Activated T-cell treated with anti-CD3 and anti-CD28 coated beads for 4 hours (primary cell): ENCODE measurements at places on chromosomes 7 and 10.

DNA sequence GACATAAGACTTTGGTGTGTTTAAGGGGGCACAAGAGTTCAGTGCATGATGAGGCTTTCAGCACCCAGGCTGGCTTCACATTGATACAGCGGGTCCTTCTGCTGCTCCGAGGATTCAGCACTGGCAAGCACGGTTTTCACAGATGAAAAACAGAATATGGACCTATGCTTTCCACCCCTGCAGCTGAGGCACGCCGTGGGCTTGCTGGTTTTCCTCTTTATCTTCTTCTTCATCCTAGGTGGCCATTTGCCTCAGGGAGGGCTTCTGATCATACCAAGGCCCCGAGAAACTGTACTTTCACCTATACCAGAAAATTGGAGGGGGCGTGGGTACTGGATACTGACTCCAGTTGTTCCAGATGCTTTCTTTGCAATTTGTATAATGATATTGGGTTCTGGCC lies 277.1 kb upstream of the ZNF32 start:
- DNase-seq: no peak

GRCh38 chr7:152857272-152857671 lies 97.7 kb downstream of the ACTR3B start:
- no peak for DNase-seq

- DNase-seq: no peak
Observed at GRCh38 chr10:101934686-101935305, 91.2 kb upstream of the KCNIP2 start.

DNA sequence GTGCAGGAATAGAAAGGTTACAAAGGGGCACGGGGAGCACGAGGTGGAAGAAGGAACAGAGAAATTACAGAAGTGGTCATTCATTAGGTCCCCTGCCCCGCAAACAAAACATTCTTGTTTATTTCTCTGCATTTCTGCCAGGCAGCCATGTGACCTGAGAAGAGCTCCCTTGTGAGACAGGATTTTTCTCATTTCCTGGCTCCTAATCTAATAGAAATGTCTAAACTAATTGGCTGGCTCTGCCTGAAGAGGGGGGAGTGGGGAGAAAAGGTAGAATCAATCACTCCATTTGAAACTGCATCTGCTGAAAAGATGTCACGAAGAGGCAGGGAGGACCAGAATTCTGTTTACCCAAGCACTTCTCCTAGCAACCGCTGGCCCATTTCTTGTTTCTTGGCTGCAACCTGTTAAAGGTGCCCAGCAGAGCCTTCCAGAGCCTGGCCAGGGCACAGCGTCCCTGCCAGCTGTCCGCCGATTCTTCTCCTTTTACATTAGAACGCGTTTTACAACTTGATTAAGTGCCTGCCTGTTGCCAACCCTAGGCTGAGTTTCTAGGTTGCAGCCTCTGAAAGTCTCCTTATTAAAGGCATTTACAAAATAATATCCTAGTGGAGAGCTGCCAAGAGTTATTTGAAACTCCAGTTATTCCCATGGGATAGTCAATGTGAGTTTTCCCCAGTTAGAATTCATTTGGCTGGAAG lies 1227.6 kb downstream of the TYW1 start:
- DNase-seq: no peak

- no peak for DNase-seq
Observed at GRCh38 chr7:78777829-78778228, 675.6 kb downstream of the MAGI2 start.

- no peak for DNase-seq
Observed at GRCh38 chr10:112565434-112566053, 118.5 kb downstream of the VTI1A start.

GRCh38 chr10:70958396-70958795 lies 70.0 kb upstream of the PCBD1 start:
- no peak for DNase-seq

DNA sequence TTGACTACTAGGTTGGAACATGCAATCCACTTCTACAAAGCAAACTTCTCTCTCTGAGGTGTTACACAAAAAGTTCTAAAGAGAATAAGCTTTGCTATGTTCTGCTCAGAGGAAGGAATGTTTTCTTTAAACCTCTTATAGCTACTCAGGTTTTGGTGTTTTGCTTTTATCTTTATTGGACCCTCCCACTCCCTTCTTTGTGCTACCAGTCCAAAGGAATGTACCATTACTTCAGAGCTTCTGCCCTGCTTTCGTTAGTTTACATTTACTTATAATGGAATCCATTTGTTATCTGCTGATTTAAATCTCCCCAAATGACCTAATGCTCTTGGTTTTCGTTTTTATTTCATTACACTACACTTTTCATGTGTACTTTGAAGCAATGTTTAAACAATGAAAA lies 154.9 kb downstream of the ATE1 start:
- DNase-seq: no peak

DNA sequence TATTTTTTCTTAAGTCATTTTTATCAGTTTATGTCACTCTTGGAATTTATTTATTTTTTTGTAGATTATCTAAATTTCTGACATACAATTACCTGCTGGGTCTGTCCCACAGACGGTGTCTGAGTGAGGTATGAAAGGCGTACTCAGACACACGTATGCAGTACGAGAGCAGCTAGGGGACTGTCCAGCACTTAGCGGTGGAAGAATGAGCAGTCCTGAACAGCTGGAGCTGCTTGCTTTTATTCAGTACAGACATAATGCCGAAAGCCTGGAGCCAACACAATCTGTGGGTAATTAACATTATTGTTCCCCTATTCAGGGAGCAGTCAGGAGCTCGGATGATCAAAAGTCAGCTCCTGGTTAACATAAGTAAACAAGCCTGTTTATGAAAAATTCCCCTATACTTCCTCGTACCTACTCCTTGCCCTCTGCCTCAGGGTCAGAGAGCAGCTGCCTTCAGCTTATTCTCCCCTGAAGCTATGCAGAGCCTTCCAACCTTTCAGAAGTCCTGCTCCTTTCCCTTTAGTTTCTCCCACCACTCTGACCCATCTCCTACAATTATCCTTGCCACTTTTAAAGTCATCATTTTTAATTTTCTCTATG lies 488.0 kb upstream of the POM121L12 start:
- DNase-seq: no peak

- DNase-seq: no peak
Observed at GRCh38 chr7:254337-255037, 35.5 kb upstream of the FOXL3 start.

DNA sequence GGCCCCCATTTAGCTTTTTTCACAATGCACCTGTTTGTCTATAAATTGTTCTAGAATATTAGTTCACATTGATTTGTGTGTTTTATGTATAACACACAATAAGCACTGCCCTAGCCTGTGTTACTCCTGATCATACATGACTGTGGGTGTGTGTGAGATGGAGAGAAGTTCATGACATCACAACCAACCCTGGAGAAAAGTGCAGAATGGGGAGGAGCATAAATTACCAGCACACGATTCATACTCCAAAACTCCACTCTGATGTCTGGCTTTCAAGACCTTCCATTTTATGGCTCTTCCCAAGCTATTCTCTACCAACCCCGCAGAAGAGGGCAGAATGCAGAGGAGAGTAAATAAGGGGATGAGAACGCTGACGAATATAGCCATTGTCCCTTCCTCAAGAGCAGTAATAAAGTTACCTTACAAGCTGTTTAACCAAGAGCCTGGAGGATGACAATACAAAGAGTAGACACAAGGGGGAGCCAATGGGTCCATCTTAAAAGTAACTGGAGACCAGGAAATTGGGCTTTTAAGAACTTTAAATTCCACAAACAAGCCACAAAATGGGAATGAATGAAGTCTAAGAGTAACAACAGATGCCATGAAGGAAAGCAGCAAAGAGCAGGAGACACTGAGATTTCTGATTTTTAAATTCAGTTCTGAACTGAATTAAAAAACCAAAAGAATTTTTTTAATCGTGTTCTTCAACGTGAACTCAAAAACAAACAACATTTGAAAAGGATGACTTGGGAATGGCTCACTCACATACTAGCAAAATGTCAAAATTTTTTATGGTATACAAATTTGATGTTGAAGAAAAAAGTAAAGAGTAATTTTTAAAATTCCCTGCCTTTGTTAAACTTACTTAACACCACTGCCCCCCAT lies 159.6 kb downstream of the PARD3 start:
- DNase-seq: no peak

DNA sequence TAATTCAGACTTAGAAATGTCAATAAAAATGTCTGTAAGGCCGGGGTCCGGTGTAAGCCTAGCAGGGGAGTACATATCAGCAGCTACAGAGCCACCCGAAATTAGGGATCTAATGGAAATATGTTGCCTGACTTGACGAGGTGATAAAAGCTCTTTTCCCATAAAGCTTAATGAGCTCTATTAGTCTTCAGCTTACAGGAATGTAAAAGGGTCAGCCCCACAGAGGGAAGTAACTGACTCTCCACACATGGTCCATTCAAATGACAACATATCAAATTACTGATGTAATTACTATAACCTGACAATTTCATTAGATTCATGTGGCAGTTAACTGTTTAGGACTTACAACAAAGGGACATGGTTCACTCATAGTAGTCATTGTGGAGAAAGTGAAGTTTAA lies 62.3 kb downstream of the ATE1 start:
- DNase-seq: no peak

- no peak for DNase-seq
Observed at GRCh38 chr7:77833136-77833535, 34.6 kb downstream of the PHTF2 start.

GRCh38 chr7:39083781-39084180 lies 106.1 kb downstream of the POU6F2 start:
- no peak for DNase-seq

DNA sequence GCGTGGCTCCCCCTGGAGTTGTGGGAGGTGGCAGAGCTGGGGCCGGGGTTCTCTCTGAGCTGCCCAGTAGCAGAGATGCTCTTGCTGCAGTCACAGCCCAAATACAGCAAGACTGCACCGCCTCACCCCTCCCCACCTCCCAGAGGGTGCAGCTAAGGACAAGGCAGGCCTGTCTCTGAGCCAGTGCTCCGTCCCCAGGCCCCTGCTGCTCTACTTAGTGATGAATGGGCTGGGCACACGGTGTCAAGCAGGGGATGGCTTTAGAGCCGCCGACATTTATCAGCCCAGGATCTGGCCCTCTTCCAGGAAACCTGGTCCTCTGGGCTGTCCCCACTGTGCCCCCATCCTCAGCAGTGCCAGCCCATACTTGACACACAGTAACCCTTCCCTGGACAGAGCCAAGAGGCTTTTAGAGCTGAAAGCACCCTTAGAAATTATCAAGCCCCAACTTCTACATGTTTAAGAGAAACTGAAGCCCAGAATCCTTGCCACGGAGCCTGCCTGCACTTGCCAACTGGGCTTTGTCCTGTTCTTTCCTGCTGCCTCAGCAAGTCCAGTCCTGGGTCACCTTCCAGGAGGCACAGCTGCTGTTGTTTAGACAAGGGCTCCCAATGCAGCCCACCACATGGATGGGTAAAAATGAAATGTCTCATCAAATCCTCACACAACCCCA lies 137.1 kb upstream of the UNC5B start:
- no peak for DNase-seq

- no peak for DNase-seq
Observed at GRCh38 chr7:47195641-47196040, 386.3 kb downstream of the TNS3 start.

DNA sequence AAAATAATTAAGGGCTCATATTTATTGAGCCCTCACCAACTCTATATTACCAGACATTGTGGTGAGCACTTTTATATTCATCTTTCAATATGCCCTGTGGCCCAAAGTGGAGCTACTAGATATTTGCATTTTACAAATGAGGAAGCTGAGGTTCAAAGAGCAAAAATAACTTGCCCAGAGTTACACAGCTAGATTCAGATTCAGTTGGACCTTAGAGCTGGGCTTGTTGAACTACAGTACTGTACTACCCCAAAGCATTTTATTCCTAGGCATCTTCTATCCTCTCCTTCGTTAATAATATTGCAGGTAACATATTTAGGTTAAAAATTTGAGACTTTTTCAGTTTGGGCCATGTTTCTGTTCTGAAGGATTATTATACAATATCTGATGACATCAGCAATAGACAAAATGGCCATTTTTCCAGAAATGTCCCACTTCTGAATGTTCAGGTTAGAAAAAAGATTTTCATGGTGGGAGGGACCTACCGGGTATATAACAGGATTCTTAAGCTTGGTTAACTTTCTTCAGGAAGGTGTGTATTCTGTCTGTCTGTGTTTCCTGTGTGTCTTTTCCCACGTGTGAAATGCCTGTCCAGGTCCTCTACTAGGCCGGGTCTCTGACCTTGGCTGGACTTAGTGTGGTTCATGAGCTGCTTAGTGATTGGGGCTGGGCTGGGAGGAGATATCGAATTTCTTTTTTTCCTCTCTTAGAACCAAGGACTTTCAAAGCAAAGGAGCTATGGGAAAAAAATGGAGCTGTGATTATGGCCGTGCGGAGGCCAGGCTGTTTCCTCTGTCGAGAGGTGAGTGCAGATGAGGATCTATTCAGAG lies 13.6 kb downstream of the PRXL2A start:
- DNase-seq: no peak

- no peak for DNase-seq
Observed at GRCh38 chr7:123329988-123330643, 130.3 kb upstream of the SLC13A1 start.

- no peak for DNase-seq
Observed at GRCh38 chr7:29139191-29139590, 7.1 kb downstream of the CPVL start.

DNA sequence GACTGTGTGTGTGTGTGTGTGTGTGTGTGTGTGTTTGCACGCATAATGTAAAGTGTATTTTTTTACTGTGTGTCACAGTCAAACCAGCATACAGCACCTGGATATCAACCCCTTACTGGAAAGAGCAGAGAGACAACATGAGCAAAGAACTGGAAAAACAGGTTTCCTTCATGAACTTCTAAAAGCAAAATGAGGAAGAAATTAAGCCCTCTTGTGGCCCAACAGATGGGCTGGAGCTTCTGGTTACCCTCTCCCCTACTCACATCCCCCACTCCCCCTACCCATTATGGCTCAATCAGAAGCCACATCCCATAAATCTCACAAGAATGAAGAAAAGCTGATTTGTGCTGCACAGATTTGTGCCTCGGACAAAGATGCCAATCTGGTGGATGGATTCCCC lies 36.2 kb downstream of the PDE1C start:
- no peak for DNase-seq

DNA sequence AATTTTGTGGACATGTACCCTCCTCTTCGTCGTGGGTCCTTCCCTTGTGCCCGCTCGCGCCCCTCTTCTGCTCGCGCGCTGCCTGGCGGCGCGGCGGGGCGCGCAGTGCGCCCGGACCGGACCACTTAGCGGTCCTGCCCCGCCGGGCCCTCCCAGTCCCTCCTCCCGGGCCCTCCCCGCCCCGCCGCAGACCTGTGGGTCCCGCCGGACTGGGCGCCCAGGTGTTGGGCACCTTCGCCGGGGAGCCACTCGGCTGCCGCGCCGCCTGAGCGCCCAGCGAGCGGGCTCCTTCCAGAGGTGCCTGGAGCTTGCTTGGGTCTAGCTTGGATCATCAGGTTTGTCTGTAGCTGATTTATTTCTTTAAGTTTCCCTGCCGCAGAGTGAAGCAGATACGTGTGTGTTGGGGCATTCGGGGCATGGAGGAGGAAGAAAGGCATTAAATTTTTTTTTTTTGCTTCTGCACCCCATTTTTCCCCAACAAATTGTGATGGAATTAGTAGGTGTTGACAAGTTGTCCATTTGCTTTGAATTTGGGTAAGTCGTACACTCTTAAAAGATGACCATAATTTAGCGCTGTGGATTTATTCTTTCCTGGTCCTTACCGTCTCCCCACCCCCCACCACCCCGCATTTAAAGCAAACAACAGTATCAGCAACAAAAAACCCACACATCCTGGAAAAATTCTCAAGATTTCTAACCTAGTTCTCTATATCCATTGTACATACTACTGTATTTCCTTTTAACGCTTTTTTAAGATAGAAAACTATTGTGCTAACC lies 905 bp downstream of the C1GALT1 start:
- peak; percentile 23 for DNase-seq
